NCI-H69 (cell line): ENCODE measurements at places on chromosomes 1 and 21.

- no peak for DNase-seq
These were observed 1.2 kb downstream of the S100A3 start for GRCh38 chr1:153547560-153548551.

DNA sequence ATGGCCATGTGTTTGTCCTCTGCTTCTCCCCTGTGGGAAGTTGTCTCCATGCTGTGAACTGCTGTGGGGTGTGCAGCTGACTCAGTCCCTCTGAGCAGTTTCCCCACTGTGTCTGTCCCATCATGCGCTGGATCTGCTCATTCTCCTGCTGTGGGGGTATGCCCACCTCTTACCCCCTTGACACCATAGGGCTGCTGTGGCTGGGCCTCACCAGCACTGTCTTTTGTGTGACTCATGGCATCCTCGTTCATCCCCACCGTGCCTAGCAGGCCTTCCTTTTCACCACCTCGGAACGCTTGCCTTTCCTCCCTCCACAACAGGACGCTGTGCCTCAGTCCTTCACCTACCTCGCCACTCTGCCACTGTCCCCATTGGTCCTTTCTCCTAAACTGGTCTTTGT, 27.3 kb downstream of the VANGL2 start:
- no peak for DNase-seq

DNA sequence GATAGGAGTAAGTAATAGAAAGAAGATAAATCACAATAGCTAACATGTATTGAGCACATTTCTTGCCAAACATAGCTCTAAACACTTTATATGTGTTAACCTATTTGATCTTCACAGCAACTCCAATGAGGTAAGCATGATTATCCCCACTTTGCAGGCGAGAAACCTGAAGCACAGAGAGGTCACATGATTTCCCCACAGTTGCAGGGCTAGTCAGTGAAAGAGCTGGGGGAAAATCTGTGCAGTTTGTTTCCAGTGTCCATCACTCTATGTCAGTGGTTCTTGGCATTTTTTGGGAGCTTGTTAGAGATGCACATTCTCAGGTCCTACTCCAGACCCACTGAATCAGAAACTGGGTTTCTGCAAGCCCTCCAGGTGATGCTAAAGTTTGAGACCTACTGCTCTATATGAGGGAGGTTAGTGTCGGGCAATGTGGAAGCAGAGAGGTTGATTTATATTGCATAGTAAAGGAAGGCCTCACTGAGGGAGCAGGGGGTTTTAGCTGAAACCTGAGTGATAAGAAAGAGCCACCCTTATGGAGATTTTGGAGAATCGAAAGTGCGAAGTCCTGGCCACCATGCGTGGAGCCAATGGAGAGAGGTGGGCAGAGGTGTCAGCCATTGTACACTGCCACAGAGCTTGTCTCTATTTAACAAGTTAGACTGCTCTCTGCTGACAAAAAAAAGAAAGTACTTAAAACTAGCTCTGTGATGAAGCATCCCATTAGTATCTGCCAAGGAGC, 20.9 kb downstream of the MCOLN3 start:
- DNase-seq = no peak

GRCh38 chr1:63557365-63557987, 34.2 kb downstream of the EFCAB7 start:
- DNase-seq = peak; percentile 35

- DNase-seq = no peak
These were observed 11.2 kb upstream of the HYI start for GRCh38 chr1:43464681-43465504.

- DNase-seq = no peak
These were observed 423 bp downstream of the SLAMF8 start for GRCh38 chr1:159827102-159827490.

DNA sequence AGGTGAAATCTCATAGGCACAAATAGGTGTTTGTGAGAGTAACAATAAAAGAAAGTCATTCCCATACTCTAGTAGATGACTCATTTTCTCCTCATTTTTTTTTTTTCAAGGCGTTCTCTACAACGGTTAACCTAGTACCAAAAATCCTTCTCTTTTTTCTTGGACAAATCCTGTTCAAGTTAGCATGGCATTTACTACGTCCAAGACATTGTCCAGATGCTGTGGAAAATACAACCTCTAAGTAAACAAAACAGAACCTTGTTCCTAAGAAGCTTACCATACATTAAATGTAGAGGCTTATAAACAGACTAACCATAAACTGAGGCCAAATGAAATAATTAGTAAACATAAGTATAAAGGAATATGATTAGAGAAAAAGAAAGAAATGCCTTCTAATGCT, 76.2 kb upstream of the RGS4 start:
- DNase-seq = no peak

DNA sequence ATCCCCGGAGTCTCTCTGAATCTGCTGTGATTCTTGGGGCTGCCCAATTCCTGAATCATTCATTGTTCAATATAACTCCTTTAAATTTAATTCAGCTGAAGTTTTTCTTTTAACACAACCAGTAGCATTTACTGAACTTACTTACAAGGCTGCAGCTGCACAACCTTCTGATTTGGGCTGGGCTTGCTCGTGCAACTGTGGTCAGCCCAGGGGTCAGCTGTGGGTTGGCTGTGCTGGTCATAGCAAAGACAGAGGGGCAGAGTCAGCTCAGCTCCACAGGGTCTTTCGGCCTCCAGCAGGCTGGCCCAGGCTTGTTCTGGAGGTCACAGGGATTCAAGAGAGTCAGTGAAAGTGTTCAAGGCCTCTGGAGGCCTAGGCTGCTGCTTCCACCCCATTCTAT, 186.1 kb downstream of the MATN1 start:
- no peak for DNase-seq

DNA sequence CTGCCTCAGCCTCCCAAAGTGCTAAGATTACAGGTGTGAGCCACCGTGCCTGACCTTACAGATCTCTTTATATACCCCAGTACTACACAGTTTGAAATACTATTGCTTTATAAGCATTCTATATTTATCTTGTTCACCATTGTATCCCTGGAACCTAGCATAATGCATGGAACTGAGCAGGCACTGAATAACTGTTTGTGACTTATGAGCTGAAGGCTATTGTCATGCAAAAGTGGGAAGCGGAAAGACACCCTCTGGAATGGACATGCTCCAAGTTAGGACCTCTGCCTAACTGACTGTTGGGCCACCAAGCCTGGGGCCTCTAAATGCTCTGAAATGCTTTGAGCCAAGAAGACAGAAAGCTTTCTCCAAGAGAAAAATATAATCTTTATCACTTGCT, 8.1 kb downstream of the LRRC41 start:
- no peak for DNase-seq

- no peak for DNase-seq
These were observed 52.1 kb upstream of the COL6A1 start for GRCh38 chr21:45929449-45929848.

- peak; percentile 3 for DNase-seq
These were observed 54.3 kb downstream of the RPS6KA1 start for GRCh38 chr1:26583646-26584485.

GRCh38 chr1:32438136-32438535, 26.7 kb upstream of the ZBTB8B start:
- no peak for DNase-seq

DNA sequence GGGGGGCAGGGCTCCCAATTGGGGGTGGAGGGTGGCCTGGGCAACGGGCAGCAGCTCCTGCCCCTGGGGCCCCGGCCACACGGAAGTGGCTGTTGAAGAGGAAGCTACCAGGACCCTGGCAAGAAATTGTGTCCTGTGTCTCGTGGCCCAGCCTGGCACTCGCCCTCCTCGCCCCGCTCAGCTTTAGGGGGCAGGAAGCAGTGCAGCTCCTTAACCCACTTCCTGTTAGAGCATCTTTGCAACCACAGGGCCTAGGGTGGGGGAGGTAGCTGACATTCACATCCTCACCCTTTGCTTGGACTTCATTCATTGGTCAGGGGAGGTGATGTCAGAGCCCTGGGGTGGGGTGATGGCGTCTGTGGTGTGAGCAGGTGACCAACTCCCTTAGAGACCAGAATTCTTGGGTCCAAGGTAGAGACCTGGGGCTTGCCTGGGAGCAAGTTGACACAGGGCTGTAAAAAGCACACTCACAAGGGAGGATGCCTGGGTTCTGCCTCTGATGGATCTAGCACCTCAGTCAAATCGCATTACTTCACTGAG, at the start of gene ARHGAP30:
TSS of gene ARHGAP30 (minus strand) at position 161 of the 540 bp plus-strand sequence. CDS start 267 bp downstream, outside the sequence.
- no peak for DNase-seq

DNA sequence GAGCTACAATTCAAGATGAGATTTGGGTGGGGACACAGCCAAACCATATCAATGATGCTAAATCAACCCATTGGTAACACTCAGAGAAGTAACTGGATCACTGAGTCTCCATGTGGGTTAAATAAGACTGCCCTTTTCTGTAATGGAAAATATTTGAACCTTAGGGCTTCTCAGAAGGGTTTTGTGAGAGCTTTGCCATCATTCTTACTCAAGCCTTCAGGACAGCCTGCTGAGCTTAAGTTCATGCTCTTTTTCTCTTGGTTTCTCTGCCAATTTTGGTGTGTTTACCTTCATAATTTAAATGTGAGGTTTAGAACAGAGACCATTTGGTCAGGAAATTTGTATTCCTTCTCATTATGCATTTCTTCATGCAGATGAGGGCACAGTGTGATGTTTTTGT, 74.7 kb downstream of the DISC1 start:
- no peak for DNase-seq

GRCh38 chr1:92291372-92291999, 7.3 kb downstream of the GLMN start:
- peak; percentile 42 for DNase-seq

DNA sequence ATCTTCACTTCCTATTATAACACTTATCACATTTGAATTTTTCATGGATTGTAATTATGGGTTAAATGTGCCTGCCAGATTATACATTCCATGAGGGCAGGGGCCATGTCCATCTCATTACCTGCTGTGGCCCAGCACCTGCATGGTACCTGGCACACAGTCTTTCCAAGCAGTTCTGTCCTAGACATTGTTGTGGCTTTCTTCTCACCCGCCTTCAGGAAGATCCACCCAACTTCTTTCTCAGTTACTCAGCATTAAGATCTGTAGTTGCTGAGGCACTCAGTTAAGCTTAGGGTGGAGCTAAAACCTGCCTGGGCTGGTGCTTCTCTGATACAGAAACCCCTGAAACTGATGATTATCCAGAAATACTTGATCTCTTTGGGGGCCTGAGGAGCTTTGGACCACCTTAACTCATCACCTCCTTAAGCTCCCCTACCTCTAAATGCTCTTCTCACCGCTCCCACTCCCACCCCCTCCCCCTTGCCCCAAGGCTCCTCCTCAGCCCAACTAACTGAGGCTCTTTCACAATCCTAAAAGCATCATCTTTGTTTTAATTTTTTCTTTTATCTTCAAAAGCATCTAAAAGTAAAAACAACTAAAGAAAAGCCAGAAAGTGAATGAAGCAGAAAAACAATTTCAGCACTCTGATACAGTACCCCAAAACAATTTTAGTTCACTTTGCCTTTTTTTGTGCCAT, 190.6 kb downstream of the FGGY start:
- DNase-seq = no peak

GRCh38 chr1:28602536-28603439, 10.7 kb downstream of the RAB42 start:
- DNase-seq = peak; percentile 67

DNA sequence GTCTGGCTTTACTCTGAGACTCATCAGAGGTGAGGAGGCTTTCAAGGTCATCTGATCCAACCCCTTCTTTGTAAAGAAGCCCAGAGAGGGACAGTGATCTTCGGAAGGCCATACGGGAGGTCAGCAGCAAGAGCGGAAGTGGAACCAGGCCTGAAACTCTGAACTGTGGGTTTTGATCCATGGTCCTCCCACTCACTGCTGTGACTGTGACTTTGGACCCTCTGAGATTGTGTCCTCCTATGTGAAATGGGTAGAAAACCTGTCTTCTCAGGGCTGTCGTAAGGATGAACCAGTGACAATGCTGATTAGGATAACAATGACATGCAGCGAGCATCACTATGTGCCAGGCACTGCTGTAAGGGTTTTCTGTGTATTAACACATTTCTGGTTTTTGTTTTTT, 9.8 kb upstream of the DDOST start:
- DNase-seq = no peak

GRCh38 chr1:87428883-87429282, 100.2 kb downstream of the LMO4 start:
- DNase-seq = no peak

- no peak for DNase-seq
These were observed 62.4 kb upstream of the IGSF21 start for GRCh38 chr1:18045203-18045602.

DNA sequence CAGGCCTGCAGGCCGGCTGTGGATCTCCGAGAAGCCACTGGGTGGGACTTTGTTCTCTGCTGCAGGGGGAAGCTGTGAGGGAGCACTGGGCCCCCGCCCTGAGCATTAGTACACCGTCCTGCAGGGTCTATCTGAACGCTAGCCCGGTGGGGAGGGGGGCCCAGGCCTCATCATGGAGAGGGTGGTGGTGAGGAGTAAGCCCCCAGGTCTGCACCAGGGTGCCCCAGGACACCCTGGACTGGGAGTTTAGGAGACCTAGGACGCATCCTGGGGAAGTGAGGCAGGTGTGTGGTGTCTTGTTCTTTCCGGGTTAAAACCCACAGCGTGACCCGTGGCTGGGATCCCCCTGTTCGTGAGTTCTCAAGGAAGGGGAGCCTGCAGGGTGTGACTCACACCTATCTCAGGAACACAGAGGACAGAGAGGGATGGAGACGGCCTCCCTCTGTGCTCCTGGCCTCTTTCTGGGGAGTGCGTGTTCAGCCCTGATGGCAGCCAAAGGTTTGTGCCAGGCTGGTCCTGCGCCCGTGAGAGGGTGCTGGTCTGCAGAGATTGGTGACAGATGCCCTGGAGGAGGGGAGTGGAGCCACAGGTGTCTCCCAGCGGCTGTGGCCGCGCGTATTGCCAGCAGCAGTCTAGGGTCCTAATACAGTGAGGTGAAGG, 44.8 kb downstream of the AGPAT3 start:
- DNase-seq = peak; percentile 75

- no peak for DNase-seq
These were observed 61.8 kb downstream of the PLPP3 start for GRCh38 chr1:56517404-56518130.

GRCh38 chr1:165890684-165891083, 63.3 kb downstream of the UCK2 start:
- no peak for DNase-seq

- peak; percentile 5 for DNase-seq
These were observed 74.9 kb downstream of the SYDE2 start for GRCh38 chr1:85125891-85126290.

DNA sequence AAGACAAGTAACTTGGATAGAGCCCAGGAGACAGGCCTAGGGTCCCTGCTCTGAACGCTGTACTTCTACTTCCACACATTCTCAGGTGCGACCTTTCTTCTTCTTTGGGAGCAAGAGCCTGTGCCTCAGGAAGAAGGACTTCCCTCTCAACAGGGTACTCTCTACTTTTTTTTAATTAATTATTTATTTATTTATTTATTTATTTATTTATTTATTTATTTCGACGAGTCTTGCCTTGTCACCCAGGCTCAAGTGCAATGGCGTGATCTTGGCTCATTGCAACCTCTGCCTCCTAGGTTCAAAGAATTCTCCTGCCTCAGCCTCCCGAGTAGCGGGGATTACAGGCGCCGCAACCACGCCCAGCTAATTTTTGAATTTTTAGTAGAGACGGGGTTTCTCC, 361.6 kb downstream of the FAM72C start:
- DNase-seq = no peak

- no peak for DNase-seq
These were observed 1208.5 kb upstream of the ADGRL4 start for GRCh38 chr1:80214888-80215540.
